ENCODE measurements at places on chromosomes 2 and 18.

- peak; percentile 47 for DNase-seq
Measured at GRCh38 chr2:227238238-227239237, 74.1 kb downstream of the COL4A3 start.

DNA sequence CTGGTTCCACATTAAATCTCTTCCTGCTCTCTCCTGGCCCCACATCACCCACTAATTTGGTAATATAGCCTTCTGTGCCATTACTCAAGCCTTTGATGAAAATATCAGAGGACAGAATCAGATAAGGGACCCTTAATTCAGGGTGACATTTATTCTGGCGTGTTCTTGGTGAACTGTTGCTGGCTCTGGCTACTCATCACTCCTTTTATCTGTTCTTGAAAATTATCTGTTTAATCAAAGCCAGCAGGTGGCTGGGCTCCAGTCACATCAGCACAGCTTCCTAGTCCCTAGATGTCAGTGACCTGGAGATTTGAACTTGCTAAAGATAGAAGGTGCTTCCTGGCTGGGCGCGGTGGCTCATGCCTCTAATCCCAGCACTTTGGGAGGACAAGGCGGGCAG is 26.9 kb upstream of the SLC35F6 start:
- no peak for DNase-seq

DNA sequence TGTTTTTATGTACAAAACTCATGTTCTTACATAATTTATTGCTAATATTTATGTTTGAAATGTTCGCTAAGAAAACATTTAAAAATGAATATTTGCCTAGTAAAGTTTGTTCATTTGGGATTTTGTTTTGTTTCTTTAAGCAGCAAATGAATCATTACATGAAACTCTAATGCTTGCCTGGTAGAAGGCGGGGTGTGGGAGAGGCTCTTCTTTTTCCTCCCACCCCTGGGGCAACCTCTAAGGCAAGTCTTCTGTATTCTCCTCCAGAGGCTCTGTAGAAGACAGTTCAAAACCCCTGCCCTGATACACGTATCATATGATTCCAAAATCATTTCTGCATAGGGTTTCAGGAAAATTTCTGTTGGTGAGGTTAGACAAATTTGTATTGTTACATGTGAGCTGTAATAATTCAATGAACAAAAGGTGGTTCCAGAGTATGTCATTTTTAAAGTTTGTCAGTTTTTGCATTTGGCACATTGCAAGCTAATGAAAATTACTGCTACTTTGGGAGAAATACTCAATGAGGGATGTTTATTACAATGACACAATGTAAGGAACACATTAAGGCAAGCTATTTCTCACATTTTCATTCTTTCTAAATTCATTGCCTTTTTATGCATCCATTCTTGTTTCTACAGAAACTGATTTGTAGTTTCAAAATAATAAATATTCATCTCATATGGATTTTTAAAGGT is 302.3 kb upstream of the UBE2E3 start:
- DNase-seq, result no peak

DNA sequence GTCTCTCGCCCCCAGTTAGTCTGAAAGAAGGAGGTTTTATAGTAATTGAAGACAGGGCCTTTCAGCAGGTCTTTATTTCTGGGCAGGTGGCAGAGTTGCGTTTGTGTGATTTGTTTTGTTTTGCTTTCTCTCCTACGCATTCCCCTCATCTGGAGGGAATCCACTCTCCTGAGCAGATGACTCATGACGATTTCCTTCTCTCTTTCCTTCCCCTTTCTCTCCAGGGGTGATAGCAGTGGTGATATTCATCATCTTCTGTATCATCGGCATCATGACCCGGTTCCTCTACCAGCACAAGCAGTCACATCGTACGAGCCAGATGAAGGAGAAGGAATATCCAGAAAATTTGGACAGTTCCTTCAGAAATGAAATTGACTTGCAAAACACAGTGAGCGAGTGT is 888.8 kb downstream of the CNTNAP5 start:
- DNase-seq, result no peak

DNA sequence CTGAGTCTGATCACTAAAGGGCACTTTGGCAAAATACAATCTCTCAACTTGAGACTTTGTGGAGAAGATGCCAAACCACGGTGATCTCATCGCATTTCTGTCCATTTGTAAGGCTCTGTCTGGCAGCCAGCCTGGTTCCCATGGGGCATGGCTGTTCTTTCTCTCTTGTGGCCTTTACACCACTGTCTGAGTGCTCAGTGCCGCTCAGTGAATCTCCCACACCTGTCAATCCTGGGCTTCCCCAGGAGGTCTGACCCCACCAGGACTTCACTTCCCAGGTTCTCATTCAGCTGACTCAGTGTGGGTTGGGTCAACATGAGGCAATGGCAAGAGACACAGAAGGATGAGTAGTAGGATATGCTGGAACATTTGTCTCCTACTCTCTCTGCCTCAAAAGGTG is 96.8 kb upstream of the TRIB2 start:
- DNase-seq, result no peak

DNA sequence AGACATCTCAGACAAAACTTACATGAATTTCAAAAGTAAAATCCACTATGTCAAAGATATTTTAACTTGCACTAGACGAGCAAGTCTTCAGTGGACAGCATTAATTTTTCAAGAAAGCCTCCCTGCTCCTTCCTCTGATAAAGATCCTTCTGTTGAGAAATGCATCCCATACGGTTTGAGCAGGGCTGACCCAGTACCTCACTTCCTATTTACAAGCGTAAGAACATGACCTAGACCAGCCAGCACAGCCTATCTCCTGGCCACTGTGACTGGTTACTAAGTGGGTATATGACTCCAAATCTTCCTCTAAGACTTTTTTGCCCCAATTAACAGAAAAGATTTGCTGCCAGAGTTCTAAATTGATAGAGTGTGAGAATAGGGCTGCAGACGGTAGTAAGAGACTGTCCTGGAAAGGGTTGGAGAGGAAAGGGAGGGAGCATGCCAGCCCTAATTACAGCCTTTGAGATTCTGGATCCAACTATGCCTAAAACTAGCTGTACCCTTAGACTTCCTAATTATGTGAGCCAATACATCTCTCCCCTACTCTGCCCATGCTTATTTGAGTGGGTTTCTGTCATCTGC is 108.4 kb downstream of the PRELID3A start:
- DNase-seq, result no peak

GRCh38 chr2:157903151-157903550 is 27.0 kb upstream of the ACVR1 start:
- DNase-seq, result no peak

- DNase-seq, result no peak
Measured at GRCh38 chr2:203973676-203974075, 37.1 kb downstream of the ICOS start.
